ENCODE measurements at places on chromosomes 4 and X.

DNA sequence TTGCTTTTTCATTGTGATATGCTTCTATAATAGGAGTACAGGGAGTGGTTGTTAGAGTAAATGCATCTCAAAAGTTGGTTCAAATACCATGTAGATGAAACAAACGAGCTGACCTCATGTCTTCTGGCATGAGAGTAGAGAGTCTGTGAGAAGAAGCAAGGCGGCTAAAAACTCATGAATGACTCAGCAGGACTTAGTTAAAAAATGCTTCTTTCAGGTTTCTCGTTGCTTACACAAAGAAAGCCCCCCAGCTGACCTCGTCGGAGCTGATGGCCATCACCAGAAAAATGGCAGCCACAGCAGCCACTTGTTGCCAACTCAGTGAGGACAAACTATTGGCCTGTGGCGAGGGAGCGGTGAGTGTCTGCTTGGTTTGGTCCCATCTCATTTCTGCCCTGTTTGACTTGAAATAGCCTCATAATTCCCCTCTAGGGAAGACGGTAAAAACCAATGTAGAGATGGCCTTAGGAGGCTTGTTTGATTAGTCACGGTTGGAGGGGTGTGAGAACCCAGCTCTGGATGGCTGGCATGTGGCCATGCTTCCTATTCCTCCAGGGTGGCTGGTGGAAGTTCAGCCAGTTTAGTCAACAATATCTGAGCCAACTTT, 14.5 kb downstream of the AFP start:
- peak; percentile 89 for DNase-seq

GRCh38 chrX:33194876-33195433, 16.4 kb downstream of the DMD start:
- no peak for DNase-seq

GRCh38 chr4:55336138-55337034, 9.7 kb upstream of the SRD5A3 start:
- DNase-seq, result peak; percentile 26

- no peak for DNase-seq
Measured at GRCh38 chr4:118845552-118846050, 9.7 kb upstream of the SEC24D start.

Measured in H4 (cell line).